ENCODE measurements at places on chromosomes 4 and X.

DNA sequence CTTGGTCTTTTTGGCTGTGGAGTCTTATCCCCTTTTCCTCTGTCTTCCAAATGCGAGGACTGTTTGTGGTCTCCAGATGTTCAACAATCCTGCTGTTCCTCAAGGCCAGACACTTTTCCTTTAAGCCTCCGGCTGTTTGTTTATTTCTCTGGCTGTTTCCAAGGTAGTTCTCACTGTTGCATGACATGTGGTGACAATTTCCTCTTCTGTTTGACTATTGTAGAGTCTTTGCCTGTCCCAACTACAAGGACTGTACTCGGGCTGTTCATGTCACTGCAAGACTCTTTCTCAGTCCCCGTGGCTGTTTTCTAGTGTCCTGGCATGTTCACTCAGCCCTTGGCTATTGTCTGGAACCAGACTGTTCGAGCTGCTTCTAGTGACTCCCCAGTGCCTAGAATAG, 50.6 kb downstream of the ZNF157 start:
- no peak for DNase-seq

DNA sequence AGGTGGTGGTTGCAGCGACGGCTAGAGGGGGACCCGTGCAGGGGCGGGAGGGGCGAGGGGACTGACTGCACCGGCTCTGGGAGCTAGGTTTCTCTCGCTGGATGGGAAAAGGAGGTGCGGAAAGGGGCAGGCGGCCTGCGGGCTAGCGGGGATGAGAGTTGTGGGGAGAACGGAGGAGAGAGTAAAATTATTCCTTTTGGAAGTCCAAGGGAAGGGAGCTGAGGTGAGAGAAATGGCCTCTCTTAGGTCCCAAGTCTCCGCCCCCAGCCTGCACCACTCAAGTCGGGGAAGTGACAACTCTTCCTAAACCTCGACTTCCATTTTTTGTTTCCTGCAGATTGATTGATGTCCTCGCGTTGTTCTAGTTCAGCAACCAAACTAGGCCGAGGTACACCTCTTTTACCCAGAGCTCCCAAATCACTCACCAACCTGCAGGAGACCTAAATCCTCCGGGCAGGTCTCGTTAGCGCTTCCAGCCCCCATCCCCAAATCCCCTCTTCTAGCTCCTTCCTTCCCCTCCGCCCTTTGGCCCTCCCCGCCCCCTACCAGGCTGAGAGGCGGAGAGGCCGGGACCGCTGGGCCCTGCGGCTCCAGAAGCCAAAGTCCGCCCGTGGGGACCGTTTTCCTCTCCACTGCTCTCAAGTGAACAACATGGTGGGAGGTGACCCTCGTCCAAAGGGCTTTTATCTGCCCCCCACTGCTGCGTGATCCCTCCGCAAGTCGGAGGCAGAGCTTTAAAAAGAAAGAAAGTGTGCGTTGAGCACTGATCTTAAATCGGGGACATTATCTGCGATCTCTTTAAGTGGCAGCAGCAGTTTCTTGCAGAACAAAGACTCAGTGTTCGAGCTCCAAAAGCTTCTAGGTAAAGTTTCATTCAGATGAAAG, 7.3 kb downstream of the PITX2 start:
- DNase-seq: no peak

- DNase-seq: no peak
Measured at GRCh38 chrX:40262157-40263013, 164.6 kb upstream of the BCOR start.

DNA sequence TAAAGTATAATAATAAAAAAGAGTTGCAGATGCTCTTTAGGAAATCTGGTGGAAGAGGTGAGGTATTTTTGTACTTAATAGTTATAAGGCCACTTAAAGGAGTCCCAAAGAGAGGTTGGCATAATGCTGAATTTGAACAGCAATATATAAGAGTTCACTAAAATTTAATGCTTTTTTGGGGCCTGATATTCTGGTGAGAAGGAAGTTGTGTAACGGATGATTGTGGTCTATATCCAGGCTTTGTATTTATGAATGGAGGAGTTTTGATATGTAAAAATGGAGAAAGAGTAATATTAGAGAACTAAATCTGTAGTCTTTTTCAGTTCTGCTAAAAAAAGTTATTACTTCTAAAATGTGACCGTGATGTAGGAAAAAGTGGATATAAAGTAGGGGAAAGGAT, 20.4 kb downstream of the BMP2K start:
- DNase-seq: no peak

DNA sequence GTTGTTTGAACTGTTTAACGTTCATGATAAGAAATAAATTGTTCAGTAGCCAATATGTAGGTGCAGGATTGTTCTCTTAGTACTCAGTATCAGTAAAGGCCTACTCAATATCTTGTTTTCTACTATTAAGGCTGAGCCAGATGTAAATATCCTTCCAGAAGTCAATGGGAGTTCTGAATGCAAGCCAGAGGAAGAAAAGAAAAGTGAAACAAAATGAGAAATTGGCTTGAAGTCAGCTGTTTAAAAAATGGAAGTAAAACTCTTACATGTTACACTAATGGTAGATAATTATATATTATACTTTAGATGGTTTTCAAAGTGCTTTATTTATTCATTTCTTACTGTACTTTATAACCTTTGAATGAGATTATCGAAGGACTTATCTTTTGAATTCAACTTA, 1417.9 kb downstream of the ADGRL3 start:
- no peak for DNase-seq

DNA sequence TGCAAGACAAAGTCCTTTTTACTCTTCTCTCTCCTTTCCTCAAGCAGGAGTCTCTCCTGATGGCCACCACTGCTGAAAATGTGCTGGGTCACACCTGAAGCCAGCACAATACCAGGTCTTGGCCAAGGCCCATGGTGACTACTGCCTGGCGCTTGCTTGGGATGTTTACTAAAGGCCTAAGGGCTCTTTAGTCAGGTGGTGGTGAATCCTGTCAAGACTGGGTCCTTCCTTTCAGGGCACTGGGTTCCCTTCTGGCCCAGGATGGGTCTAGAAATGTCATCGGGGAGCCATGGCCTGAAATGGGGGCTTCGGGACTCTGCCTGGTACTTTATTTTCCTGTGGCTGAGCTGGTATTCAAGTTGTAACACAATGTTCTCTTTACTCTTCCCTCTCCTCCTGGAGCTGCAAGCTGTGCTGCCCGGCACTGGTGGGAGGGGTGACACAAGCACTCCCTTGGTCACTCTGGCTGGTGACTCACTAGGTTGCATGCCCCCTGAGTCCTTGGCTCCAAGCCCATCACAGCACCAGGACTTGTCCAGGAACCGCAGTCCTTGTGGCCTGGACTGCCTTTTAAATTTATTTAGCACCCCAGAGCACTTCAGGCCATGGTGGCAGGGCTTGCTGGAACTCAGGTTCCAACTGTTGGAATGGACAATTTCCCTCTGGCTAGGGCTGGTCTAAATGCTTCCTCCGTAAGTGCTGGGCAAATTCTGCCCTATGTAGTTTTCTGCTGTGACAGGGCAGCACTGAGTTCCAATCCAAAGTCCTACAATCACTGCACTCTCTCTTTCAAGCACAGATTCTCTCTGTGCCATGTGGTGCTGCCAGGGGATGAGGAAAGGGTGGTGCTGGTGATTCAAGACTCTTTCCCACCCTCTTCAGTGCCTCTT, 11.3 kb downstream of the ARL13A start:
- DNase-seq: no peak

All from vagina (tissue), 2 donors.